ENCODE measurements at places on chromosomes 1 and 21.

- DNase-seq, result no peak
Measured at GRCh38 chr1:83746234-83746633, 252.7 kb downstream of the TTLL7 start.

- DNase-seq, result no peak
Measured at GRCh38 chr21:34511787-34512455, at the start of gene KCNE1. TSS of gene KCNE1 (minus strand) at chr21:34512210. CDS start at chr21:34449634, 62,576 bp downstream.

DNA sequence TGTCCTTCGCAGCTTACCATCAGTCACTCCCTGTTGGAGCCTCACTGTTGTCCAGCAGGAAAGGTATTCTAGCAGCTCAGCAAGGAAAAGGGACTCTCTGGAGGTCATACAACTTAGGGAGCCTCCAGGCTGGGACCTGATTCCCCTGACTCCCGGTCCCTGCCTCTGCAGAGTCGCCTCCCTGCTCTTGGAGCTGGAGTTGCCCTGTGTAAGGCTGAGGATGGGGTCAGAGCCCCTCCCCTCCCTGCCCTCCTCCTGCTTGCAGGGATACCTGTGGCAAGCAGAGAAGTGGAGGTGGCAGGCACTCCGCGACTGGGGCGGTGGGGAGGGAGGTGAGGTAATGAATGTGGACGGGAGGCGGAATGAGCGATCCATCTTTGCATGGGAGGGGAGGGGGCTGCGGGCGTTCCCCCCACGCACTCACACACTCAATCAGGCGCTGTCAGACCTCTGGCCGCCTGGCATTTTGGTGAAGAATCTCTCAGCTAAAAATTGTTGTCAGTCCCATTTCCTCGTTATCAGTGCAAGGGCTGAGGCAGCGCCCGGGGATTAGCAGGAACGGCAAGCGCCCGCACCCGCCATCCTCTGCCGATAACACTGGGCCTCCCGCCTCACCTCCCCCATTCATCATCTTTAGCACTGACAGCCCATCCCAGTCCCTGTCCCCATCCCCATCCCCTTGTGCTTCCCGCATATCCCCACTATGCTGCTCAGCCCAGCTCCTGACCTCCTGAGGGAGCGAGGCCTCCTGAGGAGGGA lies 64.3 kb downstream of the TMEM53 start:
- DNase-seq, result peak; percentile 71

DNA sequence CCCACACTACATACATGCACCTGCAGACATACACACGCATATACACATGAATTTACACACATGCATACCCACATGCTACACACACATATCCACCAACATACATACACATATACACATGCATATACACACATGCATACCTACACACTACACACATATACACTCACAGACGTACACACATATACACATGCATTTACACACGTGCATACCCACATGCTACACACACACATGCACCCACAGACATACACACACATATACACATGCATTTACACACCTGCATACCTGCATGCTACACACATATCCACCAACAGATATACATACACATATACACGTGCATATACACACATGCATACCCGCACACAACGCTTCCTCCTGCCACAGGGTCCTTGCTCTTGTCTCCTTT lies 61.2 kb upstream of the SLC25A33 start:
- no peak for DNase-seq

- DNase-seq, result no peak
Measured at GRCh38 chr1:234989019-234989418, 139.6 kb downstream of the TOMM20 start.

DNA sequence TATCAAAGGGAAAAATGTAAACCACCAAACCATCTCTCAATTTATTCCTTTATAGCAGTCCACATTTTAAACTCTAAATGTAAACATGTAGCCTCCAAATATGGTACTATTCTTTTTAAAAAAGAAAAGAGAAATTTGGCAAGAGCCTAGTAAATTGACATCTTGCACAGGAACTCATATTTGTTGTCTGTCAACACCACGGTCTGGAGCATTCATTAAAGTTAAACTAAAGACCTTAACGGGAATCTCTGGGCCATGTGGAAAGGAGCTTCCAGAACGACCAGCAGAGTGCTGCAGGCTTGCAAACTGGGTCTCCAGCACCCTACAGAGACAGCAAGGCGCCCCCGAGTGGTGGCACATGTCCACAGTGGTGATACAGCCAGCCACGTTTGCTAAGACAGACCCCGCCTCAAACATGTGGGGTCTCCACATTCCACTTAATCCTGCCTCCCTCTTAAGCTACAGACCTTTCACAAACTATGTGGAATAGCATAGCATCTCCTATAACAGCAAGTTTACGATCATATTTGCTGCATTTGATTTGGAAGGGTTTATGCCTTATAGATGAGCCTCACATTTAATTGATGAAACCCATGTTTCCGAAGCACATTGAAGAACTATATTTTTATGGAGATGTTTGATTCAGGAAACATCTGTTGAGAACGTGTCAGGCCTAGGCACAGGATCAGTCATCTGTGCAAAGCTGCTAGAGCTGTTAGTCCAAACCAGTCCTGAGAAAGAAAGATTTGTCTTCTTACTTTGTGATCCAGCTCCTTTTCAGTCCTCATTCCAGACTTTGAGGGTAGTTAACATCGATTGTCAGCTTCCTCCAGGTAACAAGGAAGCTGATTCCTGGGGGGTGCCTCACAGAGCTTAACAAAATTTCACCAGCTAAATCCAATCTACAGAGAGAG lies 96.4 kb upstream of the BACE2 start:
- DNase-seq, result peak; percentile 70

DNA sequence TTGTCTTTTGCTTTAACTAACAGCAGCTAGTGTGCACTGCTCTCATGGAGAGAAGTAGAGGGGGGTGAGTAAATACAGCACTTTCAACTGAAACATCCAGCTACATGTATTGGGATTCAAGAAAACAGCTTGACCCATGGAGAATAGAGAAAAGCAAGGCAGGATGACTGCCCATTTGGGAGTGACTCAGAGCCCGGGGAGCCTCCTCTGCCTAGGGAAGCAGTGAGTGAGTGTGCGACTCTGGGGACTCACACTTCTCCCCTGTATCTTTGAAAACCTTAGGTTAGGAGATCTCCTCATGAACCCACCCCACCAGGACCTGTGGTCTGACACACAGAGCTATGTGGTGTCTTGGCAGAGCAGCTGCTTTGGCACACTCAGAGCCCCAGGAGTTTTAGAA lies 82.0 kb upstream of the PTGFR start:
- no peak for DNase-seq

DNA sequence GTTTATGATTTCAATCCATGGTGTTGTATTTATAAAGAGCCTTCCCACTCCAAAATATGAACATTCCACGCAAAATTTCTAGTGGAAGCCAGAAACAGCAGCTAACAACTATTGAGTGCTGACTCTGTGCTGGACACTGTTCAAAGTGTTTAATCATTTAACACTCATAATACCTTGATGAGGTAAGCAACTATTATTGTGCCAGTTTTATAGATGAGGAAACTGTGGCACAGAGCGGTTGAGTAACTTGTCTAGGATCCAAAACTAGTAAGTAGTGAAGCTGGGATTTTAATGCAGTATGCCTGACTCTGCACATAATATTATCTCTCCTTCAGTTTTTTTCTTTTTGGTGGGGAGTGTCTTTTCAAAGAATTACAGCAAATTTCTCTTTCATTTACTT lies 228.3 kb downstream of the SLC35F3 start:
- no peak for DNase-seq

DNA sequence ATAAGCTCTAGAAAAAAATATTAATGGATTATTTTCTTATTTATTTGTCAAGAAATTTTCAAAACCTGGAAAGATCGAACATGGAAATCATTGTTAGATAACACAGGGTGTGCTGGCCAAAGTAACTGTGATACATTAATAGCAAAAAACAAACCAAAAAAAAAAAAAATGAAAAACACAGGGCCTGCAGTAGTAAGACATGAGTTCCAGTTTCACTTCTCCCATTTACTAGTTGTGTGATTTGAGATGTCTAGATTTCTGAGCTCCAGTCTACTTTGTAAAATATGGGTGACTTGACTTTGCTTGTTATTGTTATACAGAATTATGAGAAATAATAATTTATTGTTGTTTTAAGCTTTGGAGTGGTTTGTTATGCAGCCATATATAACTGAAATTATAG lies 13.6 kb downstream of the FAM177B start:
- DNase-seq, result no peak

DNA sequence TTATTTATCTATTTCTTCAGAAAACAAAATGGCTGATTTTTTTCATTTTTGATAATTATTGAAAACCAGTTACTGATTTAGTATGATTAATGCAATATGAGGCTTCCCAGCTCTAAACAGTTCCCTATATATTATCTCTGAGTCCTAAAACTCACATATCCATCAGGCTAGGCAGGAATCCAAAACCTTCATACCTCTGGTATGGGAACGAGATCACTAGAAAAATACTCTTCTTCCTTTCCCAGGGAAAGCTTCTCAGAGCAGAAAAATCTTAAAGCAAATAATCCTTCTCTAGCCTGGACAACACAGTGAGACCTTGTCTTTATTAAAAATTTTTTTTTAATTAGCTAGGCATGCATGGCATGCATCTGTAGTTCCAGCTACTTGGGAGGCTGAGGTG lies 42.5 kb downstream of the KDM5B start:
- DNase-seq, result no peak

- no peak for DNase-seq
Measured at GRCh38 chr1:60564916-60565750, 491.6 kb upstream of the C1orf87 start.

DNA sequence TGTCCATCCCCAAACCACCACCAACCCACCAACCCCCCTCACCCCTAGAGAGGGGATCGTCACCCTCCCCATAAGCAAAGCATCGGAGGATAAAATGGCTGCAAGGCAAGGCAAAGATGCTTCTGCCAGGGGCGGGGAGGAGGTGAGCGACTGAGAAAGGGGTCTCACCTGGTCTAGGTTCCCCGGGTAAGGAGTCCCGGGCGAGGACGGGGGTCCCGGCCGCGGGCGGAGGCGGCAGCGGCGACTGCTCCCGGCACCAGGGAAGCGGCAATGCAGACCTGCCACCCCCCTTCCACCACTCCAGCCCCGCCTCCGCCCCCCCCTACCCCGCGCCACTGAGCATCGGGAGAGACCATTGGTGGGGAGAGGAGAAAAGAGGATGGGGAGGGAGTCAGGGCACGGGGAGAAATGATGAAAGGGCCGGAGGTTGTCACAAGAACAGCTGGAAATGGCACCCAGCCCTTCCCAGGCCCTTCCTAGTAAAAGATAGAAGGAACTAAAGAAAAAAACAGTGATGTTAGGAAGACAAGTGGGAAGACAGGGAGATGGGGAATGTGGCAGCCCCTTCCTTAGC lies at the start of gene SV2A:
Gene SV2A (minus strand): TSS at position 274 of the 574 bp plus-strand sequence. CDS start 4,004 bp downstream, outside the sequence.
- peak; percentile 96 for DNase-seq

All from H7 (cell line).